Kidney capillary endothelial cell (primary cell): ENCODE measurements at places on chromosomes 6 and 20.

GRCh38 chr20:49984426-49985153, 1.8 kb downstream of the SNAI1 start:
- DNase-seq: no peak

GRCh38 chr6:161265554-161265953, 8.3 kb downstream of the AGPAT4 start:
- no peak for DNase-seq

DNA sequence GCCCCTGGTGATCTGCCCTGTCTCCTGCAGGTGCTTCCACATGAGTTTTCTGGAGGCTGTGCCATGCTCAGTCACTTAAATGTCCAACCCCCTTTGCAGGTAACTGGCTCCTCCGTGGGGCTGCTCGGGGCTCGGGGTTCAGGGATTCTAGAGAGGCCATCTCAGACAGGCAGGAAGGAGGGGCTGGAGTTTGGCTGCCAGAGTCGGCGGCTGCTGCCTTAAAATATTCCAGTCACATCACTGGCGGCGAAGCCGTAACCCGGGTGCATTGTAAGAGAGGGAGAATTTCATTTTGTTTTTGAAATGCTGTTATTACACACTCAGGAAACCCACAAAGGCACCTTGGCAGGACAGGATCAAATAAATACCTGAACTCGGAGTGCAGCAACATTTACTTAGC, 212.9 kb upstream of the PMEPA1 start:
- DNase-seq: no peak

DNA sequence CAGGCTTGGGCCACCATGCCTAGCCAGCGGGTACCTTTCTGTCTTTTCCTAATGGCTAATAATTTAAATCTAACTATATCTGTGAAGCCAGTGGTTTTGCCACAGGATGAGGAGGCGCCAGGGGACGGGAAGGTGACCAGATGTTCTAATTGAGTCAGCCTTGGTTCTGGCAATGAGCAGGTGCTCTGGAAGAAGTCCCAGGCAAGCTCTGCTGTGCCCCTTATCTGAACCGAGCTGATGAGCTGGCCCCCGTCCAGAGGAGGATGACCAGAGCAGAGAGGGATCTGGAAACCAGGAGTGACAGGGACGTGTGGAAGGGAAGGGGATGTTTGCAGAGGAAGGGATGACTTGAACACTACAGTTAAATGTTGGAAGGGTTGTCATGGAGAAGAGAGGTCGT, 46.7 kb downstream of the SLC35D3 start:
- DNase-seq: no peak

DNA sequence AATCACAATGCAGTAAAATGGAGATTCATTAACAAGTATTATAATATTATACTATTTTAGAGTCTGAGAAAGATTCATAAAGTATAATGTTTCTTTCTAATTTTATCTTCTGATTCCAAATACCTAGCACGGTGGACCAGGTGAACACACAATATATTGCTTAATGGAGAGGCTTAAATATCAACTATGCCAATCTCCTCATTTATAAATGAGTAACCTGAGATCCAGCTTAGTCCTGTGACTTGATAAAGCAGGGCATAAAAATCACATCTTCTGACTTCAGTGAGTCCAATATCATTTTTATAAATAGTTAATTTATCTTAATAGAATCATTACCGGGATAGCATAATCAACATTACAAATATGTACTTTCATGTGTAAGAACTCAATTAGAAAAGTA, 144.4 kb upstream of the GJE1 start:
- DNase-seq: no peak

DNA sequence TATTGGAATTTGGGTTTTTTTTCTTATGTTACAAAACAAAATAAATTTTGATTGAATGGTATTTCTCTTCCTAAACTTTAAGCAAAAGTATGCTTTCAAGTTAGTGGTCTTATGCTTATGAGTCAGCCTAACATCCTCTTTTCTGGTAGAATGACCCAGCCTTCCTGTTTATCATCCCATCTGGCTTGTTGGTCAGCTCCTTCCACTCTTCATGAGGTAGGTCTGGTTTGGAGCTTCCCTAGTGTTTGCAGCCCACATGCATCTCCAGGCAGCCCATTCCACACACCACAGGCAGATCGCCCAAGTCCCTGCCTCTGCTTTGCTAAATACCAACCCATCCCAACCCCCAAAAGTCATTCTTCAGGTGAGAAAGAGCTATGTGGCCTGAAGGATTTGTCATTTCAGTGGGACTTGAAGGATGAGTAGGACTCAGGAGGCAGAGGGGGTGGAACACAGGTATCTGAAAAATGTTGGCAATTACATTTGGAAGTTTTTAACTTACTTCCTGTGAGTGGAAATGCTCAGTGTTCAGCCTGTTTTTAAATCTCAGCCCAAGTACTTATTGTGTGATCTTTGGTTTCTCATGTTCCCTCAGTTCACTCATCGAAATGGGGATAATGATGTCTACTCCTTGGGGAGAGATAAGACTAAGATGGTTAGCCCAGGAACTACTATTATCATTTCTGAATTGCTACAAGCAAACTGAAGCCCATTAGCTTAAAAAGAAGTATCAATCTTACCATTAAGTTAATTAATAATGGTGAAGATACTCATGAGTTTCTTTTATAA, 294.0 kb downstream of the ADGB start:
- peak; percentile 77 for DNase-seq
